ENCODE measurements at places on chromosomes 4 and X.

- no peak for DNase-seq
These were observed 41.7 kb upstream of the DDX60 start for GRCh38 chr4:168360271-168360670.

GRCh38 chrX:129663171-129663570, 8.4 kb upstream of the APLN start:
- DNase-seq: no peak

GRCh38 chr4:89929425-89930159, 34.9 kb downstream of the MMRN1 start:
- DNase-seq: no peak

DNA sequence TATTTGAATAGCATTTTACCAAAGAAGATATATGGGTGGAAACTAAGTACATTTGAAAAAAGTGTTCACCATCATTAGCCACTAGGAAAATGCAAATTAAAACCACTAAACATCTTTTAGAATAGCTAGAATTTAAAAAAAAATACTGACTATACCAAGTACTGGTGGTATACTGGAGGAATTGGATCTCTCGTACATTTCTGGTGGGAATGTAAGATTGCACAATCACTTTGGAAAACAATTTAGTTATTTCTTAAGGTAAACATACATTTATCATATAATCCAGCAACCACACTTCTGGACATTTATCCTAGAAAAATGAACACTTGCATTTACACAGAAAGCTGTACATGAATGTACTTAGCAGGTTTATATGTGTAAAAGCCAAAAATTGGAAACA, 303.5 kb downstream of the MID1IP1 start:
- DNase-seq: no peak

- DNase-seq: no peak
These were observed 77.3 kb upstream of the FGF13 start for GRCh38 chrX:138788771-138789170.

GRCh38 chr4:102696758-102697157, 64.0 kb downstream of the MANBA start:
- DNase-seq: no peak

DNA sequence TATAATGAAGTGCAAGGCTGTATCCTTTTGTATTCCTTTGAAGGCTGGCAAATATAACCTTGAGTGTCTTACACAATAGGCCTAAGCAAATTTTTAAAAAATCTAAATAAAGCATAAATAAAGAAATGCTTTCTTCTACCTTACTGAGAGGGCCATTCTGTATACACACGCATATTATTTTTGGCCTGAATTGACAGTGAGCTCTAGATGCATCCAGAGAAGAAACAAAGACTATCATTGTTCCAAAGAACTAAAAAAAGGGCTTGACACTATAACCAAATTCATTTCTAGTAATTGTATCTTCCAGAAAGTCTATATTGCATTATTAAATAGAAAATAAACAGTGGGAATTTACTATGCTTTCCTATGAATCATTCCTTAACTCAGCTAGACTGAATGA, 100.2 kb downstream of the MAGEB17 start:
- DNase-seq: no peak

- no peak for DNase-seq
These were observed 195.7 kb downstream of the GPAT3 start for GRCh38 chr4:83731609-83732008.

DNA sequence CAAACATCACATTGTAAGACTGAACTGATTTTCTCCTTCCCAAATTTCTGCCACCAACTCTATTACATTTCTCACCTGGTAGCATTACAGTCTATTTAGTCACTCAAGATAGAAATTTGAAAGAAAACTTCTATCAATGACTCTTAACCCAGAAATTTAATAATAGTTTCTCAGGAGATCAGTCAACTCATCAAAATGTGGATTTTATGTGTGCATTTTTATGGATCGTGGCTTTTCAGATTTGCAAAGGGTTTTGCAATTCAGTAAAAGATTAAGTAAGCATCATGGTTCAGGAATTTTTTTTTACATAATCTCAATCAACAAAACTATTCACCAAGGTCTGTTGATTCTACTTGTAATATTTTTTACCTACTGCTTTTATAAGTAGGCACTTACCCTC, 111.1 kb downstream of the CFAP299 start:
- no peak for DNase-seq

GRCh38 chr4:16018841-16019240, 55.9 kb upstream of the FGFBP2 start:
- no peak for DNase-seq

DNA sequence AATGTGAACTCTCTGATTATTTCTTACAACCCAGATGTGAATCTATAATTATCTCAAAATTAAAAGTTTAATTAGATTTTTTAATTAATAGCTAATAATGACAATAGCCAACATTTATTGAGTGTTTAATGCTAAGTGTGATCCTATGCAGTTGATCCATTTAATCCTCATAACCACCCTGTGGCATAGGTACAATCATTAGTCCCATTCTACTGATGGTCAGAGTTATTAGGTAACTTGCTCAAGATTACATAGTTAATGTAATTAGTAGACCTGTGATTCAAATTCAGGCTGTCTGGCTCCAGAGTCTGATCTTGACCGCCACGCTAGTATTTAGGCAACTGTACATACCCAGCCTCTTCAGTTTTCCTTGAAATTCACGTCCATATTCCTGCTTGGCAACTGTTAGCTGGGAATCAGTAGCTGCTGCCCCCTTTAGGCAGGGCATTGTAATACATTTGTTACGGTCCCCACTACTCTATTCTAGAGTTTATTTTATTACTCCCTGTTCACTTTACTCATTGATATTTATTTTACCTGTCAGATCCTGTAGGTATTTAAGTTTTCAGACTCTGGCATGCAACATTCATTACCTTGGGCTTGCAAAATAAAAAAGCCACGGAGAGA, 20.6 kb upstream of the TEC start:
- DNase-seq: peak; percentile 62

DNA sequence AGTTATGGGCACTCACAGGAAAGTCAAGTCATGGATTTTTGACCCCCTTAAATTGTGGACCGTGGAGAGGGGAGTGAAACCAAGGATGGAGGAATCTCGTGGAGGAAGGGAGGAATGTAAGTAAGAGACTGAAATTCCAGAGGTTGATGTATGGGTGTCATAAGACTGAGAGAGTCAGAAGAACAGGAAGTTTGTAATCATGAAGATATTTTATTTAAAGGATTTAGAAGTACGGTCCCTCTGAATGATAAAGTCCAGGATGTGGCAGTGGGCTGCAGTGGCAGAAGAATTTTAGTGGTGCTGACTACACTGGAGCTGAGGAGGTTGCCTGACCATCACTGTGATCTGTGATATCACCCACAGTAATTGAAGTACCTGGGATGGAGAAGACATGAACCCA, 57.8 kb downstream of the DCLK2 start:
- no peak for DNase-seq

GRCh38 chrX:134990801-134991481, at the start of gene SMIM10:
Gene SMIM10 (plus strand): TSS chrX:134990991. CDS start chrX:134991096, 105 bp downstream.
- peak; percentile 53 for DNase-seq

- DNase-seq: no peak
These were observed 103.3 kb upstream of the SORBS2 start for GRCh38 chr4:185915271-185915670.

DNA sequence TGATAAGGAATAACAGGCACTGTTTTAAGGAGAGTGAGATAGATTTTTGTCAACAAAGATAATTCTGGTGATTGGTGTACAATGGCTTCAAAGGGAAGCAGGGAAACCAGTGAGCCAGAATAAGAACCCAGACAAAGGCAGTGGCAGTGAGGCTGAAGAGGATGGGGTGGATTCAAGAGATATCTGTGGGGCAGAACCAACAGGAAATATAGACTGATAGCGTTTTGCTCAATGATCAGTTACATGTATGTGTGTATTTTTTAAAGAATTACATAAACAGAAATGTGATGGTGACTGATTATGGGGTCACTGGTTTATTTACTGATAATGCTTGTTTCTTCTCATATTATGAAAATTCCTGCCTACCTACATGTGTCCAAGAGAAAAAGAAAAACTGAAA, 66.4 kb downstream of the AMMECR1 start:
- DNase-seq: no peak

GRCh38 chr4:1198098-1198844, 25.9 kb upstream of the SPON2 start:
- no peak for DNase-seq

GRCh38 chr4:136754810-136755530, 777.3 kb downstream of the PCDH18 start:
- no peak for DNase-seq

DNA sequence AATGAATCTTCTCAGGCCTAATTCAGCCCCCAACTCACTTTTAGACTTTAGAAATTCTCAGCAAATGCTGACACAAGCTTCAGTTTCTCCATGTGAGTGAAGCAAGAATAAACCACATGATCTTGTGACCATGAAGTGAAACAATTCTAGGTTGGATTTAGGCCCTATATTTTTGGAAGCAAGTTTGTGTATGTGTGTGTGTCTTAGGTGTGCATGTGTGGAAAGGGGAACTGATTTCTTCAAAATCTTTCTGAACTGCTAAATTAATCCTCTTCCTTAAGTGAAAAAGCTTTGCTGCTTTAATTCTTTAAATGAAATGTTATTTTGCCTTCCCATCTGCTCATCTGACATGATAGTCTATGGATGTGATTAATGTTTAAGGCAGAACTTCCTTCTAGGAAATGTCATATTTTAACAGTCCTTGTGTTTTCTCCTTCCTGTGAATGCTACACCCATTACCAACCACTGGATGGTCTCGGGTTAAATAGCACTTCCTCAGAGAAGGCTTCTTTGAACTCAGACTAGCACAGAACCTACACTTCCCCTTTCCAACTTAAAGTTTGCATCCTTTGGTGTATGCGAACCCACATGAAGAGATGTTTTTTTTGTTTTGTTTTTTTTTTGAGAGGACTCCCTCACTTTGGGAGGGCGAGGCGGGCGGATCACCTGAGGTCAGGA, 1.2 kb upstream of the TMEM144 start:
- DNase-seq: no peak

DNA sequence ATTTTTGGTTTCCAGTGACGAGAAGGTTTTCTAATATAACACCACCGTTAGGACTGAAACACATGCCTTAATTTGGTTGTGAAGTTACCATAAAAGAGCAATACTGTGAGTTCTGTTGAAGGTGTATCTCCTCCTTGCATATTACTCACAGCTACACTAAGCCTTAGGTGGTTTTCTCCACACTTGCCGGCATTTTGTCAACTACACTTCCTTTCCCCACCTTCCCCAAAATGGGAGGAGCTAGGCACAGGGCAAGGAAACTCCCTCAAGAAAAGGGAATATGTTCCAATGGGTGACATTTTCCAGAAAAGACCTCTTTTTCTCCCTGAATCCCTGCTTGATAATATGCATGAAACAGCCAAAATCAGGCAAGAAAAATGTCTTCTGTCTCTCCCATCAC, 44.8 kb downstream of the RELL1 start:
- DNase-seq: peak; percentile 57

GRCh38 chrX:64377753-64378152, 17.5 kb downstream of the MTMR8 start:
- no peak for DNase-seq

GRCh38 chr4:6674500-6675149, 19.1 kb upstream of the S100P start:
- no peak for DNase-seq

GRCh38 chr4:98744372-98745150, 86.2 kb upstream of the TSPAN5 start:
- DNase-seq: no peak

DNA sequence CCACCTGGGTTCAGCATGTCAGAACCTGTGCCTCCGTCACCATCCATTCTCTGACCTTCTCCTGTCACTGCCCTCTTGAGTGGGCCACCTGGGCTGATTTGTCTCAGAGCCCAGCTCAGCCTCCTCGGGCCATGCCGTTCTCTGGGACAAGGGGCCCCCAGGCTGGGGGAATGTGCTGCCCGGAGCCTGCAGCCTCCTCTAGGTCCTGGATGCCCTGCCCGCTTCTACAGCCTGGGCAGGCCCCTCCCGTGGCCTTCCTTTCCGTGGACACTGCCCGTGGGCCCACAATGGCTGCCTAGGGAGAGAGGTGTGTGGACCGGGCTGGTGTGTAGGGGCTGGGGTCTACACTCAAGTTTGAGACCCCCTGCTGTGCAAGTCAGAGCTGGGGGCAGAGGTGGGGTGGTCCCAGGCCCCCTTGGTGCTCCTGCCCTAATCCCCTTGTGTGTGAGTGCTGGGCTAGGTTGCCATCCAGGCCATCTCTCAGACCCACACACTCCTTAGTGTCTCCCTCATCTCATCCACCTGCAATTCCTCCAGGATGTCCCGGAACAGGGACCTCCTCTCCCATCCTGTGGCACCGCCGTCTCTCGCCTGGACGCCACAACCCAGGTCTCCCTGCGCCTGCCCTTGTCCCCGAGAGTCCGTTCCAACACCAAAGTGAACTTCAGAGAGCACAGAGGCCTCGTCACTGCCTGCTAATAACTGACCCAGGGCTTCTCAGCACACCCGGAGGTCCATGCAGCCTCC, 12.4 kb downstream of the PSAPL1 start:
- DNase-seq: no peak

- DNase-seq: peak; percentile 13
These were observed 102.6 kb downstream of the FSTL5 start for GRCh38 chr4:162061214-162061613.

- no peak for DNase-seq
These were observed 64.0 kb upstream of the WDR1 start for GRCh38 chr4:10180603-10180926.

DNA sequence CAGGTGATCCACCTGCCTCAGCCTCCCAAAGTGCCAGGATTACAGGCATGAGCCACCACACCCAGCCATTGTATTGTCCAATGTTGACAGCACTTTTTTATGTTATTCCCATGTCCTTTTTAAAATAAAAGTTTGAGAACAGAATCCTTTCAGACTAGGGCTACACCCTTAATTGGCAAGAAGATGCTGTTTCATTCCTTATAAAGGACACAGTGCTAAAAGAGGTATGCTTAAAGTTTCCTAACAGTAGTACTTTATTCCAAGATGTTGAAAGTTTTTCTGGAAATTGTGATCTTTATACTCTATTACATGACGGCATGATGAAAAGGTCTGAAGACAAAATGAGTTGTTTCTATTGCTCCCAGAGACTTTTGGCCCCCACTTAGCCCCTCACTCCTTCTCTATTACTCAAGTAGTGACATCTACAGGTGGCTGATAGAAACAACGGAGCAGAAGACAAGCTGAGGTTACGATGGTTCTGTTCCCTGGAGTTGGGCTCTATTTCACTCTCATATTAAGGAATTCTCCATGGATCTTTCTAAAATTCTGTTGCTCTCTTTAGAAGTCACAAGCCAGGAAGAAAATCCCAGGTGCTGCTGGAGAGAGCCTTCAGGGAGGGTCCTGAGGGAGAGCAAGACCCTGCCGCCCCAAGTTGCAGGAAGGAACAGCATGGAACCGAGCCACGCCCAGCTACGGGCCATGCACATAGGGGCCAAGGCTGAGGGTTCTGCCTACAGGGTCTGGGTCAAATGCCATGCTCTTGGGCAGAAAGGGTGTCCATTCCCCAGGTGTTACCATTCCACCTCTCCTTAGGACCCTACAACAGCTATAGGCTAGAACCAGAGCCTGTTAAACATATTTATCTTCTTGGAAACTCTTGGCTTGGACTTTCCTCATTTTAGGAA, 22.8 kb downstream of the RPL9 start:
- DNase-seq: peak; percentile 23

Measured in iPS-NIHi11 (cell line).